Pancreas (tissue), 10 donors: ENCODE measurements at places on chromosomes 2 and 18. TPM values are rescaled to one million over a fixed set of nuclear protein-coding genes. Genes with fewer than 3 reads are reported as not detected.

- DNase-seq: no peak
Measured at GRCh38 chr2:197268786-197269584, 41.6 kb downstream of the ANKRD44 start.

DNA sequence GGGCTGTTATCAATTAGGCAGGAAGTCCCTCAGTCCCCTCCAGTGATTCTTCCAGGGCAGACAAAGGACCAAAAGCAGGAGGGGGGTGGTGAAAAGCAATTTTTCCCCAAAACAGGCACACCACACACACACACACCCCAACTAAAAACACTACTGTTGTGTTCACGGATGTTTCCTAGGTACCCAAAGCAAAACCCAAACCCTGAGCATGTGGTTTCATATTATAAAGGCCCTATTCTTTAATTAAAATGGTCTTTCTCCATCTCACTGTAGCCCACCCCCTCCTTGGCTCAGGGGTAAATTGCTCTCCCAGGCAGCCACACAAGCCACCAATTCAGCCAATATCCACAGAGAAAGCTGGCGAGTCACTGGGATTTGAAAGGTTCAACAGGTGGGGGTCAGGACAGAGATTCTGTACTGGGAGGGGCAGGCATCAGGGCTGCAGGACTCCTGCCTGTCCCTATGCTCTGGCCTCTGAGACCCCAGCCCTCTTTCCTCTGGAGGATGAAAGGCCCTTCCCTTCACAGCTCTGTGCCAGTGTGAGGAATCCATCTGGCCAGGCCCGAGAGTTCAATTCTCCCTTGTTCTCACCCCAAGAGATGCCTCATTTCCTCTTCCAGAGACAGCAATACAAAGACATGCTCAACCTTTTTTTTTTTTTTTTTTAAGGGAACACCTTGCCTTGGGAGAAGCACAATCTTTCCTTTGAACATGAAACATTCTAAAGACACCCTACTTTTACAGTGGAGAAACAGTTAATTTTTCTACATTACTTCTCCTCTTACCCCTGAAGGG lies 43.6 kb downstream of the SPRED2 start:
- DNase-seq: no peak

- no peak for DNase-seq
Measured at GRCh38 chr2:147161746-147162145, 683.1 kb upstream of the ACVR2A start.

- DNase-seq: no peak
Measured at GRCh38 chr2:184923751-184924150, 325.4 kb downstream of the ZNF804A start.

GRCh38 chr2:149601141-149601796 lies 13.7 kb upstream of the MMADHC start:
- no peak for DNase-seq

DNA sequence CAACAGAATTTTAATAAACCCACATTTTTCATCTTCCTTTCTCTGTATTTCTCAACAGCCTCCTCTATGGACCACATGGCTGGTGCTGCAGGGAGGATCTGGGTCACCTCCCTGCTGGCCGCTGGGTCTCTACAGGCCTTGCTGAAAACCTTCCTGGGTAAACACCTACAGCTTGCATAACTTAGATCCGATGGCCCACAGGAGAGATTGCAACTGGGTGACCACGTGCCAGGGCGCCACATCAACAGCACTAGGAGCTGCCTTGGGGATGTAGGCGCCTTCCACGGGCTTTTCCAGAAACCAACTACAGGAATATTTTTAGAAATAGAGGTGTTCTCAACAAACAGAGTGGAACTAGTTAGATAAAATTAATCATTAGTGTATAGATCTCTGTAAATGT lies 19.4 kb downstream of the TMEM18 start:
- no peak for DNase-seq

DNA sequence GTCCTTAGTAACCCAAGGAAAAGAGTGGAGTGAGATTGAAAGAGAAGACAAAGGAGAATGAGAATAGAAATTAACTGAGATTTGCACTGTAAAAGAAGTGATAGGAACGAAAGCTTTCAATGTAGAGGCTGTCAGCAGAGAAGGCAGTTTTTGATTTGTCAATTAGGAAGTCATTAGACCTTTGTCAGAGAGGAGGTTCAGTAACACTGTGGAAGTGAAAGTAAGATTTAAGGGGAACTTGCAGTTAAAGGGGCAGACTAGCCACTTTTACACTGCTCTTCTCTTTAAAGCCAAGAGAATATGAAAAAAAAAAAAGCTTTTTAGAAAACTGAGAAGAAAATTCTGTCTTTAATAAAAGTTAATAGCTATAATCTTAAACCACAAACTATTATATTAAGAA lies 11.5 kb upstream of the KYNU start:
- no peak for DNase-seq

GRCh38 chr2:198004921-198005829 lies 200.8 kb downstream of the PLCL1 start:
- no peak for DNase-seq

DNA sequence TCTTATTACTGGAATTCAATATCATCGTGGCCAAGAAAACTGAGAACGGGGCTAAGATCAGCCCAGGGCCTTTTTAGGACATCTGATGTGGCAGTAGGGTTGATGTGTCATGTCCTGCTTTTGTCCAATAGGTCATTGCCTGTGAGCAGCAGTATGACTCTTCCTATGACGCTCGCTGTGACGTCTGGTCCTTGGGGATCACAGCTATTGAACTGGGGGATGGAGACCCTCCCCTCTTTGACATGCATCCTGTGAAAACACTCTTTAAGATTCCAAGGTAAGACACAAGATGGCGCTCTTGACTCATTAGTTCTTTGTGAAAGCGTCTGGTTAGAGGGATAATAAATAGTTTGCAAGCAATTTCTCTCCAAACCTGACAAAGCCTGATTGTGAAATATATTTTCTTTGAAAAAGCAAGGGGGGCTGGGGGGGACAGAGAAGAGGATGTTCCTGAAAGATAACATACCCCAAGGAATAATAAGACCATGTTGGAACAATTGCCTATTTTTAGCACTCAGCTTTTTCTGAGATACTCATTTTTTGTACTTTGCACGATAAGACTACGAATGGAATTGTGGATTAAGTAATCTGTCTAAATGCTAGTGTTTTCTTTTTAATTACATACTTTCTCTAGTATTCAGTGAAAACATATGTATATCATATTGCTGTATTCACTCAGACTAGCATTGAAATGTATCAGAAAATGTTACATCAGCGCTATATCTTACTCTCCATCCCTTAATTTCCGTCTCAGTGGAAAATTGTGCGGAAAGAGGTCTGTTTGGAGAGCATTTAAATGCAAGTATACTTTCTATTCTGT lies 58.1 kb downstream of the MYO3B start:
- no peak for DNase-seq

DNA sequence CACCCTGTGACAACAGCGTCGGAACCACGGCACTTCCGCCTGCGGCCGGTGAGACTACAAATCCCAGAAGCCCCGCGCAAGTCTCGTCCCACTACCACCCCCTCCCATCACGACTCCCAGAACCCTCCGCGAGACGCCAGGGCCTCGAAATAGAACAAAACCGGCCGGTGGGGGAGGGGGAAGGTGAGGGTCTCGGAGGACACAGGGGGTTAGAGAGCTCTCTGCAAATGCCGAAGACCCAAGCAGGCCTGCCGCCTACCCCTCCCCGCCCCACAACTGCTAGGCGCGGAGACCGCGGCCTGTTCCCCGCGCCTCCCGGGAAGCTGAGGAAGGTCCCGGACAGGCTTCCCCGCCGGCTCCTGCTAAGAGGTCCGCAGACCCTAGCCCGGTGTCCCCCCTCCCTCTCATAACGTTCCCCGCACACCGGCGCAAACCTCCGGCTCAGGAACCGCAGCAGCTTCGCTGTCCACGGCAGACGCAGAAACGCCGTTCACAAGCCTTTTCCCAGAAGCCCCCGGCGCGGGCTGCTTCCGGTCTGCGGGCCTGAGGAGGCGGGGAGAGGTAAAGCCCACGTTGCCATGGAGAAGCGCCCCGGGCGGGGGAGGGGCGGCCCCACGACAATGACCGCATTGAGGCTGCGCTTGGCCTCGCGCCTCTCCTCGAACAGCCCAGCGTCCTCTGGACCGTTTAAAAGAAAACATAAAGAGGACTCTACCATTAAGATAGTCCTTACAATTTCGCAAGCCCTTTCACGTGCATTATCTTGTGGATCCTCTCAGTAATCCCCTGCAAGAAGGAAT lies at the start of gene ZNF24:
ZNF24 (minus strand) TSS at position 485 of the 800 bp plus-strand sequence. CDS start 3,770 bp downstream, outside the sequence.
- peak; percentile 97 for DNase-seq

GRCh38 chr18:76594966-76595365 lies 99.9 kb upstream of the ZNF516 start:
- DNase-seq: no peak

GRCh38 chr18:63365876-63366212 lies 1.2 kb downstream of the KDSR start:
- DNase-seq: no peak

GRCh38 chr2:74685408-74685807 lies 31.4 kb downstream of the SEMA4F start:
- DNase-seq: no peak

DNA sequence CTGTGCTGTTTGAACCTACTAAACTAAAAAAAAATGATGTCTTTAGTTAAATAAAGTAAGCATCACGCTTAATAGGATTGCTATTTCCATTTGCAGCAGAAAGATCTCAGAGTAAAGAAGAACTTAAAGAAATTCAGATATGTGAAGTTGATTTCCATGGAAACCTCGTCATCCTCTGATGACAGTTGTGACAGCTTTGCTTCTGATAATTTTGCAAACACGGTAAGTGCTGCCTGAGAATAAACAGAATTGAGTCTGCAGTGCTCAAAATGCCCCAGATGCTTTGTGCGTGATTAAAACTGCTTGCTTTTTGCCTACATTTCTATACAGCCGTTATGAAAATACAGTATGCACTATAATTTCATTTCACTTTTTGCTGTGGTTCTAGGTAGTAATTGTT lies 3.9 kb downstream of the CDCA7 start:
- DNase-seq: no peak

DNA sequence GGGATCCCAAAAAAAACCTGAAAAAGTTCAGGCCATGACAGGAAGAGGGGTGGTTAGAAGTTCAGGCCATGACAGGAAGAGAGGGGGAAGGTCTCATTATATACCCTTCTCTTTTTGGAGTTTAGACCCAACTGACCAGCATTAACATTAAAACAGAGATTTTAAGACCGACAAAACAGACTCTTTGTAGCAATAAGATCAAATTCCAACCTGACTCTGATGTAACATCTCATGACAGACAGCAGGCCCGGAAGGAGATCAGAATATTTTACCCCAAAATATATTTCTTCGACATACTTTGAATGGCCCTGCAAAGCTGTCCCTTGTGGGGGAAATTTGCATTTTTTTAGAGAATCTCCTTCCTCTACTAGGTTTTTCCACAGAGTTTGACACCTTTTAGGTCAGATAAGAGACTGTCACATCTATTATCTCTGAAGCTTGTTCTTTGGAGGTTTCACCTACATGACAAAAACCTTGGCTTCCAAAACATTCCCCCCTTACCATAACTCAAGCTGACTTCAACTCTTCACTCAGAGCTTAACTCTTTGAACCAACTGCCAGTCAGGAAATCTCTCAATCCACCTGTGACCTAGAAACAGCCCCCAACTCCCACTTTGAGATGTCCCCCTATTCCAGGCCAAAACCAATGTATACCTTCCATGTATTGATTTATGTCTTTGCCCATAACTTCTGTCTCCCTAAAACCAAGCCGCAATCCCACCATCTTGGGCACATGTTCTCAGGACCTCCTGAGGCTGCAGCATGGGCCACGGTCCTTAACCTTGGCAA lies 51.0 kb upstream of the B3GNT2 start:
- no peak for DNase-seq

DNA sequence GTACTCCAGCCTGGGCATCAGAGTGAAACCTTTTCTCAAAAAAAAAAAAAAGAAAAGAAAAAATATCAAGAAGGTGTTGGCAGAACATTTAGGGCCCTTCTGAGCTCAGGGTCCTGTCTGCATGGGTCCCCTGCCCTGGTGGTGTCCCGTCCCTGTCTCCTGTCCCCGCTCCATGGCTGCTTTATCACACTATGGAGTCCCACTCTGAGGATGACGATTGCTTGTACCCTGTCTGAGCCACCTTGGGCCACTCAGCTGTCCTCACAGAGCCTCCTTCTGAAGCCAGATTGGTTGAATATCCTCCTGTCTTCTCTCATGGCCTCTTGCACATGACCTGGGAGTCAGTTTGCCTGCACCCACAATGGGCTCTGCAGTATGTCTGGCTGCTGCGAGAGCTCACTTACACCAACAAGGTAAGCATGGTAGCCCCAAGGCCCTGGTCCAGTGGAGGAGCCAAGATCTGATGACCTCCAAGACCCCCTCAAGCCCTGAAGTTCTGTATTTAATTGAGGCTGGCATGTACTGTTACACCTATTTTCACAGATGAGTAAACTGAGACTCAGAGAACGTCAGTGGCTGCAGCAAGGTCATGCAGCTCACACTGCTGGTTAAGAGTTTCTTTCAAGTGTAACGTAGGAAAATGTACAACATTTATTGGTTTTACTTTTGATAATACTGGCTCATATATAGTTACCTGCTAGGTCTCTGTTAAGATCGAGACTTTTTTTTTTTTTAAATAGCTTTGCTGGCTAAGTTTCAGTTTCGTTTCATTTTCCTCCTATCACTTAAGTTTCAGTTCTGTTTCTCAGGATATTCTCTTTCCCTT lies 16.9 kb upstream of the ZCCHC2 start:
- no peak for DNase-seq

DNA sequence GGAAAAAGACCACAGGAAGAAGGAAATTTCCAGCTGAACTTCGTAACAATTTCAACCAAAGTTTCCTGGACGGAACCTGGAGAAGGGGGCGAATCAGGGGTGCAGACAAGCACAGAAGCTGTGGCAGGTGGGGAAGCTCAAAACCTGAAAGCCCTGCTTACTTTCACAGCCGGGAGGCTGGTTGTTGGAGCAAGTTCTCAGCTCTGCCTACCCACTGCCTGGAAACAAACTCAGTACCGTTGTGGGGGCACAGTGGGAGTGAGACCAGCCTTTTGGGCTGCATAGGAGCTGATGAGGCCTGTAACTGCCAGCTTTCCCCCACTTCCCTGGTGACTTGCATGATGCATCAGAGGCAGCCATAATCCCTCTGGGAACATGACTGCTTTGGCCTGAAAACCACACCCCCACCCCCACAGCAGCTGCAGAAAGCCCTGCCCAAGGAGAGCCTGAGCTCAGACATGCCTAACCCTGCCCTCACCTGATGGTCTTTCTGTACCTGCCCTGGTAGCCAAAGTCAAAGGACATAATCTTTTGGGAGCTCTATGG lies 207.0 kb upstream of the VWC2L start:
- no peak for DNase-seq

The RAB31 gene
- 4.9 TPM for total RNA-seq

The CNOT9 gene
- total RNA-seq: 14.8 TPM

The SKA1 gene
- 0.47 TPM for total RNA-seq

The OLA1 gene
- 51.5 TPM for total RNA-seq

The IL36RN gene
- not detected for total RNA-seq
